ENCODE measurements at places on chromosomes 4 and X.

DNA sequence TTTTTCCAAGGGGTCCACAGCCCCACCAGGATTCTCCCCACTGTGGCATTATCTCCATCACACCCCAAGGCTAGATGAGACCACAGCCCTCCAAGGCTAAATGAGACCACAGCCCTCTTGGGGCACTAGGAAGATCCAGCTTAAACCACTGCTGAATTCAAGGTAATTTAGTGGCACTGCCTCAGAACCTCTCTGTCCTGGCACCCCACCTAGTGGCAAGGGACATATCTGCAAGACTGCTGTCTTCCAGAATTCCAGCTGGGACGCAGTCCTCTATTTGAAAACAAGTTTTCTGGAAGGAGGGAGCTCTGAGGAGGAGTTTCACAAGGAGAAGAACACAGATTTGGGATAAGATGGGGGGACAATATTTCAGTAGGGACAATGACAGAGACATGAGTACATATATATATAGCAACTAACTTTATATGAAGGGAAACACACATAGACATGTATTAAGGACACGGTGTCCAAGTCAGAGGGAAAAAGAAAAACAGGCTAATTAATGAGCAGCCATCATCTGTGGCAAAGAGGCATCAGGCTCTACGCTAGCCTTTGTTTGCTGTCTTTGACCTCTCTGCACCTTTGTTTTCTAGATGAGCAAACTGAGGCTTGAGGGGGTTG, 9.3 kb downstream of the CETN2 start:
- DNase-seq: peak; percentile 73

DNA sequence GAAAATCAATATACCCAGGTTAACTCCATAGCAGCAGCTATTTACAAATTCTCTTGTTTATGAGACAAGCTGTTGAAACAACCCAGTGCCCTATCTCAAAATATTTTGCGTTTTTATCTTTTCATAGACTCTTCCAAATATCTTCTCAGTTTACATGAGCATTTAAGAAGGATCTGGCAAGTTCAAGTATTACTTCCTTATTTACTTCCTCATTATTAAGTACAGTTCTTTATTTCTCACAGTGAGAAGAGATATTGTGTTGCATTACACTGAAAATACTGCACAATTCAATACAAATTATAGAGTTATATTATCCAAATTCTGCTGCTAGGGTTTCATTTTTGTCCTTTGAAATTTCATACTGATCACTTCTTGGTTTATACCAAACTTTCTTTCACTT, 43.6 kb upstream of the UCP1 start:
- no peak for DNase-seq

DNA sequence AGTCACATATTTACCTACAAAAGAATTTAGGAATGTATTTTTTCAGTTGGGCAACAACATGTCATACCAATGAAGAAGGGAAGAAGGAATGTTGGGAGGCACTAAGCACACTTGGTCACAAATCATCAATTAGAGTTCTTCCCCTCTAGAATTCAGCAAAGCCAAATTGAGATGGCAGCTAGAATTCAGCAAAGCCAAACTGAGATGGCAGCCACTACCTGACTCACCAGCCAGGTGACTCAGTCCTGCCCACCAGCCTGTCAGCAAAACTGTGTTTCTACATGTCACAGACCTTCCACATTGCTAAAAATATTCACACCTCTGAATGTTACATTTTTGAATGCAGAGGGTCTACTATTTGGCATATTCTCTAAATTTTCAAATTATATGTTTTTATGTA, 63.2 kb upstream of the NOCT start:
- no peak for DNase-seq

DNA sequence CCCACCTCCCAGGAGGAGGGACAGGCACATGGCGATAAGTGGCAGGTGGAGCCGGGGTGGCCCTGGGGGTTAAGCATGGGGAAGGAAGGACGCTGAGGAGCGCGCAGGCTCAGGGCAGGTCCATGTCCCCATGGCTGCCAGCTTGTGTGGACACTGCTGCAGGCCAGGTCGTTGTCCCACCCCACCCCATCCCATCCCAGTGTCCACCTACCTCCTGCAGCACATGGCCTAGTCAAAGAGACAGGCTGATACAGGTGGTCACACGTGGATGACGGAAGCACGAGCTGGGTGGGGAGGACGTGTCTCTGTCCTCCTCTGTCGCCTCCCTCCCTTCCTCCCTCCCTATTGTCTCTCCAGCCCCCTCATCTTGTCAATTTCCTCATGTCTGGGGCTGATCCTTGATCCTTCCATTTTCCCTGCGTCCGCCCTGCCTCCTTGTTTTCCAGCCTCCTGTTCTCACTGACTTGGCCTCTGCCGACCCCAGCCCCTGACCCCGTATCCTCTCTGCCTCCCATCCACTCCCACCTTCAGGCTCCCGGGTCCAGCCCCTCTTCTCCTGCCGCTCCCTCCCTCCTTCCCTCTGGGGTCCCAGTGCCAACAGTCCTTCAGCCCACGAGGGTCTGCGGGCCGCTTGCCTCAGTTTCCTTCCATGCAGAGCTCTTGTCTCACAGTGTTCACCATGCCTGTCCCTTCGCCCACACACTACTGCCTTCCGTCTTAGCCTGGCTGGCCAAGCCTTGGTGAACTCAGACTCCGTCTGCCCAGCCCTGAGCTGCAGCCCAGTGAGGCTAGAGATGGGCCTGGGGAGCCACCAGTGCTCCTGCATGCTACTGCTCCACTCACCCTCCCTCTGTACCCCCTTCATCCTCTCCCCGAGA, 15.5 kb upstream of the ADD1 start:
- DNase-seq: no peak

GRCh38 chr4:145452447-145453162, 29.0 kb upstream of the SMAD1 start:
- DNase-seq: peak; percentile 35

DNA sequence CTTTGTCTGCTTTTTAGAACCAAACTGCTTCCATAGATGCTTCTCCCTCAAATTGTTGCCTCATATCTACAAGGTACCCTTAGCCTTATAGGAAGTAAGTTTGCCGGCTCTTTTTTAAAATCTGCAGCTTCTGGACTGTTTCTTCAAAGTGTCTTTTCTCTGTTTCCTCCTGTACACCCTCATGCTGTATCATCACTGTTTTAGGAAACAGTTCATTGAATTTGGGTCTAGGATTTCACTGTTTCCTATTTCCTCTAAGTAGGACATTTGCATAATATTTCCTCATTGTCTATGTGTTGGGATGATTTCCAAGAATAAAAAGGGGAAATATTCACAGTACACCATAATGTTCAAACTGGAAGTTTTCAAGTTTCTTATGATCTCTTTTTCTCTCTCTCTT, 43.0 kb downstream of the BANK1 start:
- no peak for DNase-seq
